B cell (primary cell): ENCODE measurements at places on chromosomes 16 and 17. TPM values are rescaled to one million over a fixed set of nuclear protein-coding genes. Genes with fewer than 3 reads are reported as not detected.

The TLCD3B gene
- not detected in 2 replicates for total RNA-seq

The SEZ6L2 gene
- not detected in 2 replicates for total RNA-seq

The CFAP97D1 gene
- total RNA-seq: not detected in 2 replicates

The OR1F1 gene
- not detected in 2 replicates for total RNA-seq

DNA sequence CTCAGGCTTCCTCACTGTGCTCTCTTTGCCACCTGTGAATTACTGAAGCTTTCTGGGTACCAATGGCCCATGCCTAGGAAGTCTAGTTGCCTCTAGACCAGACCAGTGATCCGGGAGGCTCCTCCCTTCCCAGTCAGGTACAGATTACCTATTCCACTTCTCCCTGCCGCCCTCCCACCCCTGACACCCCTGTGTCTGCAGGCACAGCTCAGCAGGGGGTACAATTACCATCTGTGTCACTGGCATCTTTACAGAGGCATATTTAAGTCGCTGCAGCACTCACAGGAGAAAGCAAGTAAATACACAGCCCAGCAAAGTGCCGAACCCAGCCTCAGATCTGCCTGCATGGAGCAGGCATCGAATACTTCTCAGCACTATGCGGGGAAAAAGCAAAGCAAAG, 5.3 kb upstream of the WSCD1 start:
- DNase-seq: no peak

DNA sequence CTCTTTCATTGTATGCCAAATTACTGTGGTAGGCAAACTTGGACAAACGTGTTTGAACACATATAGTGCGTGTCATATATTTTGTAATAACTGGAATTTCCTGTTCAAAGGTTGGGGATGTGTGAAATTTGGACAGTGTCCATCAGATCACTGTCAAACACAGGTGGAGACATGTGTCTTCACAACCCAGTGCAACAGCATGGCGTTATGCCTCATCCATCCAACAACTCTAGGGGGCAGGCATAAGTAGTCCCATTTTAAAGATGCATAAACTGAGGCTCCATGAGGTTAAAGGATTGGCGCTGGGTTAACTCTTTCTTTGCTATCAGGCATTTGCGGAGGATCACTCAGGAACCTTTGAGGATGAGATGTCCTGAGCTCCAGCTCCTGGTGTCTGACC, 103.7 kb downstream of the RBFOX1 start:
- no peak for DNase-seq

DNA sequence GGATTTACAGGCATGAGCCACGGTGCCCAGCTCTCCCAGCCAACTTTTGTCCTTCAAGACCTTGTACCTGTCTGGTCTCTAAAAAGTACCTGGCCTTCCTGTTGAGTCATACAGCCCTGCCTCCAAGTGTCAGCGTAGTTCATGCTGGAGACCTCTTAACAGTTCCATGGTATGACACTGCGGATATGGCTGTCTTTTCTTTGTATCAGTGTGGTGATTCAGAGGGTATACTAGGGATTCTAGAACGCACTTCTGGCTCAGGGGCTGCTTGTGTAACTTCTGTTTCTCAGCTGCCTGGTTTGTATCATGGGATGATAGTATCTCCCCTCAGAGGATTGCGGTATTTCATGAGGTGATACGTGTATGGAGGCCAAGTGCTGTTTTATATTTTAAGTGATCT, 2.0 kb upstream of the TMEM11 start:
- no peak for DNase-seq

- DNase-seq: peak; percentile 40
These were observed 297.5 kb downstream of the XYLT1 start for GRCh38 chr16:17173281-17173680.

GRCh38 chr17:31584438-31585279, 193.2 kb downstream of the RAB11FIP4 start:
- no peak for DNase-seq

DNA sequence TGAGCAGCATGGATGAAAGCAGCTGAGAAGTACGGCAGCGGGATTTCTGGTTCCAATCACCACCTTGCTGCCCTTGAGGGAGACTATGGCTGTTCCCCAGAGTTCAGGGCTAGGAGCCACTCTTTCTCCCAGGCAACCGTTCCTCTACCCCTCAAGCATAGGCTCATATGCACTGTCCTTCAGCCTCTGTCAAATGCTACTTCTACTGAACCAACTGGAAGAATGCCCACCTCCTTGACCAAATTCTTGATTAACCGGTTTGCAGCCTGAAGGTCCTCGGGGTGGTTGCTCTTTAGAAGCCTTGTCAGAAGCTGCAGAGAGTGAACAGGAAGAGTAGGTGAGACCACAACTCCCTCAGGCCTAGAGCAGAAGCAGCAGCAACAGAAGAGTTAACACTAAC, 23.8 kb downstream of the GGA2 start:
- DNase-seq: no peak

- DNase-seq: no peak
These were observed 917 bp downstream of the YWHAE start for GRCh38 chr17:1398931-1399678.

- no peak for DNase-seq
These were observed at the start of gene PTGES3L for GRCh38 chr17:42979511-42980273. TSS of gene PTGES3L (minus strand) at chr17:42980080. CDS start at chr17:42980053, 27 bp downstream.

DNA sequence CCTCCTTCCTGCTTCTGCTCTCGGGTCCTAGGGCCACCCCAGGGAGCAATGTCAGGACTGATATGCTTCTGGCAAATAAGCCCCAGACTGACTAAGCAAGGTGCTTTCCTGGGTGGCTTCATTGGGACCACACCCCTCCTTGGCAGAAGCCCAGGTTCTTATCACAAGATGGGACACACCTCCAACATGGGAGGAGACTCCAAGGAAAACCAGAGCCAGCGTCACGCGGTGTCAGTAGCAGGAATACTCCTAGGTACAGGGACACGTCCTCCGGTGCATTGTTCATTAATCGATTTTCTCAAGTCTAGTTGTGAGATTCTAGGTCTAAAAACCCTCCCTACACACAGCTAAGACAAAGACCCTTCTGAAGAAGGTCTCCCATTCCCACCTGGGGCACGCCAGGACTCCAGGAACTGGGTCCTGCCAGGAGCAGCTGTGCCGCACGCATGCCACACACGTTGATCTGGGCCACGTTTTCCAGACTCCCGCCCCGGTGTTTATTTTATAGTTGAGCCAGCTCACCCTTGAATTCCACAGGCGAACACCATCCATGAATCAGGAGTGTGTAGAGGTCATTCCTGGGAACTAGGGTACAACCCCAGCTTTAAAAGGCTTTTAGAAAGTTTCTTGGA, 30.8 kb downstream of the FA2H start:
- DNase-seq: no peak

GRCh38 chr17:81519284-81520020, 6.9 kb upstream of the ACTG1 start:
- peak; percentile 88 for DNase-seq

DNA sequence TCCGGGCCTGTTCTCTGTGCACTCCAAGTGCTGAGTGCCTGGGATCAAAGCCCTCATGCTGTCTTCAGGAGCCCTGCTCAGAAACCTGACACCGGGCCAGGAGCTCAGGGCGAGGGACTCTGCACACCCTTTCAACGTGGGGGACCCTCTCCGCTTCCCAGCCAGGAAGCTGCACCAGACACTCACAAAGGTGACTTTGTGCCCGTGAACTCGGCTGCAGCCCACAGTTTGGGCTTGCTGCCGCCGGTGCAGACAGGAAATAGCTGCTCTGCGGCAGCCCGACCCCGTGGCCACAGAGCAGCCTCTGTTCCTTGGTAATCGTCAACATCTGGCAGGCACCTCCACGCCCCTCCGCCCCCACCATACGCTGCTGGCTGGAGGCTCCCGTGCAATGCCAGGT, 93.4 kb upstream of the METRNL start:
- peak; percentile 49 for DNase-seq

DNA sequence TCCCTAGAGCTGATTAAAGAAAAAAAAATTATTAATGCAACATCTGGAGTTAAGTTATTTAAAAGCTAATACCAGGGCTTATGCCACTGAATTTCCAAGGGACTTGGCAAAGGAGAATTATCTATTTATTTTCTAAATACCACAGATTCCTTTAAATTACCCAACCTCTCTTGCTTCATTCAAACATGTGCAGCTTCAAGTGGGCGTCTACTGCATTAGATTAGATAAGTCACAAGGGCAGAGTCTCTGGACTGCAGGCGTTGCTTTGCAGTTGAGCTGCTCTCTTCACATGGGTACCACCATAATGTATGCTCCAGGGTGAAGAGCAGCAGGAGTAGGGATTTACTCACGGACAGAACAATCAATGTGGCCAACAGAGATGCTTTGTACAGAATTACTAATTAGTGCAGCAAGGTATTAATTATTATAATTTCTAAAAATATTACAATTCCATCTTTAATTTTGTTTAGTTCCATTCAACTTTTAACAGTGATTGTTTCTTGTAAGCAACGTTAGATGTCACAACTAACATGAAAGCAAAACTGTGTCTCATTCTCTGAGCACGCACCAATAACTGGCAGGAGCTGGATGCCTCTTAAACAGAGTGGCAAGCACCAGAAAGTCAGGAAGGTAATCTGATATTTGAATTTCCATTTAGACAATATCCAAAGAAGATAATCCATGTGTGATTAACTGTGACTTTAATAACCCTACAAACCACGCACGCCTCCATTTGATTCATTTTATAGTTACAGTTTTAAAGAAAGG, 214.2 kb downstream of the STX8 start:
- DNase-seq: no peak

GRCh38 chr16:48182979-48183537, 27.3 kb upstream of the ABCC12 start:
- no peak for DNase-seq

GRCh38 chr16:55713103-55713502, 57.3 kb downstream of the SLC6A2 start:
- no peak for DNase-seq

GRCh38 chr16:87389245-87389644, 2.9 kb upstream of the MAP1LC3B start:
- DNase-seq: no peak

DNA sequence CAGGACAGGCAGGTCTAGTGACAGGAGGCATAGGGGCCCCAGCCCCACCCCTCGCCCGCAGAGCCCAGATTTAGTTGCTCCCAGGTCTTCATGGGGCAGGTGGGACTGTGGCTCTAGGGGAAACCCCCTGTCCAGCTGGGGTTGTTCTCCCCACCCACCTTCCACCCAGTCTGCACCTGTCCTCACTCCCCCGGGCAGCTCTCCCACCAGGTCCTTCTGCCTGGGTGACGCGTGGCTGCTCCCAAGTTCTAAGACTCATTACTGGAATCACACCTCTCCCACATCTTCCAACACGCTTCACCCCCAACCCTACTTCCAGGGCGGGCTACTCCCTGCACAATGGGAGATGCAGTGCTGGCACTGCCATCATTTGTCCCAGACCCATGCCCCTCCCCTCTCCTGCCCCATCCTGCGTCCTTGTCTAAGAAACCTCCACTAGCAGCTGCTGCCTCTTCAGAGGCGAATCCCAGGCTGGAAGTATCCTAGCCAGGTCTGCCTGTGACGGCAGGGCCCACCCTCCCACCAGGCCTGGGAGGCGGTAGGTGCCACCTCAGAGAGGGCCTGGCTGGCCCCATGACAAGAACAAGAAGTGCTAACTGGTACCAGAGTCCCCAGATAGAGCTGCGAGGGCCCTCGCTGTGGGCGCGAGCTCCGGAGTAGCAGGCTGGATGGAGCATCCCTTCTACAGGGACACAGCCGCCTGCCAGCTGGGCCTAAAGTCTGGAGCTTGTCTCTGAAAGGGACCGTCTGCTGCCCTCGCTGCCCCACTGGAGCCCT, 22.8 kb downstream of the GRIN2C start:
- DNase-seq: no peak

DNA sequence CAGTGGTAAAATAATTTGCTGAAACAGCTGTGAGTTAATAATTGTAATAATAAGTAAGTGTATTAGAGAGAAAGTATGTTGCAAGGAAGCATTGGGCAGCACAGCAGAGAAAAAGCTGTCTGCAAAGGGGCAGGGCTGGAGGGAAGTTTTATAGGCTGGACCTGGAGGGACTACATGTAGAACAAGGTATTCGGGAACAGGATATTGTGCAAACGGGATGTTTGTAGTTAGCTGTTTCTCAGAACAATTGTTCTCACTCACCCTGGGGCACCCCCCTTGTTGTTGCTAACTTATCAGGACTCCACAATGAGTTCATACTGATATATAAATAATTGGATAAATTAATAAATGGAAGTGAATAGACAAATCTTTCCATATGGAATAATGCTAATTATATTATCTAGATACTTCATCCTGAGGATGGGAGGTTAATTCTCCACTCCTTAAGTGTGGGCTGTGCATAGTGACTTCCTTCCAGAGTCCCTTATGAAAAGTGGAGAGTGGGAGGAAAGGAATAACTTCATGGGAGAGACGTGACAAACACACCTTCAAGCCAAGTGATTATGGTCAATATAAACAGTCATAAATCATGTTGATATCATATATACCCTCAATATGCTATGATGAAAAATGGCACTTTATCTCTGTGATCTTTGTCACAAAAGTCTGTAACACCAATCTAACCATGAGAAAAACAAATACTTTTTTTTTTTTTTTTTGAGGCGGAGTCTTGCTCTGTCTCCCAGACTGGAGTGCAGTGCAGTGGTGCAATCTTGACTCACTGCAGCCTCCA, 85.4 kb downstream of the PPM1E start:
- DNase-seq: no peak

GRCh38 chr16:74107795-74108610, 188.6 kb upstream of the PSMD7 start:
- DNase-seq: peak; percentile 13
